Right forelimb (tissue), 1 donor: ENCODE measurements at places on chromosomes 12 and 14.

DNA sequence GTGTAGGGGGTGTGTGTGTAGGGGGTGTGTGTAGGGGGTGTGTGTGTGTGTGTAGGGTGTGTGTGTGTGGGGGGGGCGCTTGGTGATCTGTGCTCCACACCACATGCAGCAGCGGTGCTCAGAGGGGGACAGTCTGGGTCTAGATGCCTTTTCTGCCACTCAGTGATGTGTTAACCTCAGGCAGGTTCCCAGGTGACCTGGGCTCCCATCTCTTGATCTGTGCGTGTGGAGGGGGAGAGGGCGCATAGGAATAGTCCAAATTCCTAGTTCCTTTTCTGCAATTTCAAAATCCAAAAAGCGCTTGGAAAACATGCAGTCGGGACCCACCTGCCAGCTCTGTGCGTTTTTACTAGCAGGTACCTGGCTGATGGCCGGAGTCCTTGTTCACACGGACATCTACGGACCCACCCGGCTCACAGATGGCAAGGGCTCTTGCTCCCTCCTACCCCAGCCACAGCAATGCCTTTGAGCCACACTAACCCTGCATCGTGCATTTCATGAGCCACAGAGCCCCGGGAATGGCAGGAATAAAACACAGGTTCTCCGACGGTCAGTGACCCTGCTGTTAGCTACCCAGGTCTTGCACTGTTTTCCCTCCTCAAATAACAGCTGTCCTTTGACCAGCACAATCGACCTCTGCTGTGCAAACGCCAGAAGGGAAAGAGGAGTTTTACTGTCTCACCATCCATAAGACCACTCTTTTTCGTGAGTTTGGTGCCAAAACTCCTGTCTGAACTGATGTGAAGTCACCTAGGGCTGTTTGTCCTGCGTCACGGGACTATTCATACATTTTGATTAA lies 120.8 kb downstream of the GLT1D1 start:
- no peak for DNase-seq

GRCh38 chr12:93868771-93869170 lies 191.6 kb downstream of the CRADD start:
- DNase-seq = peak; percentile 32

DNA sequence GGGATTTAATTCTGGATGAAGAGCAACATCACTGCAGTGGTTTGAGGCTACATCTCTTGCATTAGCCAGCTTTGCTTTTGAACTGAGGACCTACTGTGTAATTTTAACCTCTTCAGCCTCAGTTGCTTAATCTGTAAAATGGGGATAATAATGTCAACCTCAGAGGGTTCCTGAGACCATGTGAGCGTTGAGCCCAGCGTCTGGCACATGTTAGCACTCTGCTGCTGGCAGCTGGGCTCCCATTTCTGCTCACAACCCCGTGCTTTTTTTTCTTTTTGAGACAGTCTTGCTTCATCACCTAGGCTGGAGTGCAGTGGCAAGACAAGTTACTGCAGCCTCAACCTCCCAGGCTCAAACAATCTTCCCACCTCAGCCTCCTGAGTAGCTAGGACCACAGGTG lies 31.6 kb downstream of the TESC start:
- no peak for DNase-seq

DNA sequence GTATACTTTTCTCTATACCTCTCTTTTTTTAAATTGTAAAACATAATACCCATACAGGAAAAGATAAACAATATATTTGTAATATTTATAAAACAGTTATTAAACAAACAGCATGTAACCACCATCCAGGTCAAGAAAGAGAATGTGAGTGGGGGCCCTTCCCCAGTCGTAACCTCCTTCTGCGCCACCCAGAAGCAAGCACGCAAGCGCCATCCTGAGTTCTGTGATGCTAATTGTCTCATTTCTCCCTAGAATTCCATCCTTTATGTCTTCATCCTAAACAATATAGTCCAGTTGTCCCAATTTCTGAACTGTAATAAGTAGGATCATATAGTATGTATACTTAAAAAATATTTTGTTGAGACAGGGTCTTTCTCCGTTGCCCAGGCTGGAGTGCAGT lies 129.5 kb downstream of the EXOC5 start:
- no peak for DNase-seq
